SK-N-DZ (cell line): ENCODE measurements at places on chromosomes 1 and 21.
A peak's percentile ranks its signal among the peaks of the same experiment; 100 is the strongest.

GRCh38 chr1:110291241-110292030, 47.7 kb upstream of the RBM15 start:
- DNase-seq = no peak

DNA sequence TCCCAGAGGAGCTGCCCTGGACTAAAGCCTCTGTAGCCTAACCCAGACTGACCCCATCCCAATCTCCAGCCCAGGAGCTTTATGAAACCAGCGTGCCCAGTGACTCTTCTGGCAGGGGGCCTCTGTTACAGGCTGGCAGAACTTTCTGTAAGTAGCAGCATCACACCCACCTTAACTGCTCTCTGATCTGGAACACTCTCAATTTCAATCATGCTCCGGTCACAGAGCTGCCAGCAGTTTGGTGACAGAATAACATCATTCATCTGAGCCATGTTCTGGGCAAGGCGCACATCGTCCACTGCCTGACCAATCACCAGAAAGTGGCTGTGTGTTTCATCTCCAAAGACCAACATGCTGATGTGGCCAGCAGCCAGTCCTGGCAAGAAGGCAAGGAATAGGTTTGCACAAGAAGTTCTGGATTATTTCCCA, 14.7 kb downstream of the ADCY10 start:
- no peak for DNase-seq

- DNase-seq = no peak
These were observed 180.5 kb downstream of the TGFB2 start for GRCh38 chr1:218525451-218526197.

DNA sequence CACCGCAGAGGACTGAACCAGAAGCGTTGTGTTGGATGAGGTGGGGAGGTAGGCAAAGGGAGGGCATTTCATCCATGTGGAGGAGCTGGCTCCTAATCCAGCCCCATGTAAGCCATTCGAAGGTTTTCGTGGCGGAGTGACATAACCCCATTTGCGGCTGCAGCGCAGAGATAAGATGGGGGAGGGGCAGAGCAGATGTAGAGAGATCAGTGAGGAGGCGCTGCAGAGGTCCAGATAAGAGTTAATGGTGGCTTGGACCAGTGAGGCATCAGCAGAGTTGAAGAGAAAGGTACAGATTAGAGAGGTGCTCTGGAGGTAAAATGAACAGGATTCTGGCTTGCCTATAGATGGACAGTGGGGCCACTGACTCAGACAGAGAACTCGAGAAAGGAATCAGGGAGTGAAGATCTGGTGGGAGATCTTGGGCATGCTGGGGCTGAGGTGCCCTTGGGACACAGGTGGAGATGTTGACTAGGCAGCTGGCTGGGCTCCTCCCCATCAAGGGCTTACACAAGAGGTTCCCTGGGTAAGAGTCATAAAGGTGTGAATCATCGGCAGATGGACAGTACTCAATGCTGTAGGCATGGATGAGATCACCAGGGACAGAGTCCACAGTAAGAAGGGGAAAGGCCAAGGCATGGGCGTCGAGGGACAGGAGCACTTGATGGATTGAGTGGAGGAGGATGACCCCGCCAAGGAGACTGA, 7.8 kb upstream of the PTPRF start:
- peak; percentile 29 for DNase-seq

GRCh38 chr1:44424747-44425146, 19.7 kb downstream of the RNF220 start:
- no peak for DNase-seq

DNA sequence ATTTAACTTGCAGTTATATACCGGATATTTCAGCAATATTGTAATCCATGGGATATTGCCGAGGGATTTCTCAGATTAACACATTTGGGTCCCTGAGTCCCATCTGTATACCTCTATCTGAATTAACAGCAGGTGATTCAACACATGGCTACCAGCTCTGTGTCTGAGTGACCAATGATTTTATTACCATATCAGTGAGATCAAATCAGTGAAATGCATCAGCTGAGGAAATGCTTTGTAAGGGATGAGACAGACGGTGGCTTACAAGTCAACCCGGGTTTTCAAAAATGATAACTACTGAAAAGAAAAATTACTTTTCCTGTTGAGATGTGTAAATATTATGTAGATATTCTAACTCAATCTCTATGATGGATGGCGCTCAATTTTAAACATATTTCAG, 504.1 kb upstream of the PKN2 start:
- DNase-seq = peak; percentile 88

DNA sequence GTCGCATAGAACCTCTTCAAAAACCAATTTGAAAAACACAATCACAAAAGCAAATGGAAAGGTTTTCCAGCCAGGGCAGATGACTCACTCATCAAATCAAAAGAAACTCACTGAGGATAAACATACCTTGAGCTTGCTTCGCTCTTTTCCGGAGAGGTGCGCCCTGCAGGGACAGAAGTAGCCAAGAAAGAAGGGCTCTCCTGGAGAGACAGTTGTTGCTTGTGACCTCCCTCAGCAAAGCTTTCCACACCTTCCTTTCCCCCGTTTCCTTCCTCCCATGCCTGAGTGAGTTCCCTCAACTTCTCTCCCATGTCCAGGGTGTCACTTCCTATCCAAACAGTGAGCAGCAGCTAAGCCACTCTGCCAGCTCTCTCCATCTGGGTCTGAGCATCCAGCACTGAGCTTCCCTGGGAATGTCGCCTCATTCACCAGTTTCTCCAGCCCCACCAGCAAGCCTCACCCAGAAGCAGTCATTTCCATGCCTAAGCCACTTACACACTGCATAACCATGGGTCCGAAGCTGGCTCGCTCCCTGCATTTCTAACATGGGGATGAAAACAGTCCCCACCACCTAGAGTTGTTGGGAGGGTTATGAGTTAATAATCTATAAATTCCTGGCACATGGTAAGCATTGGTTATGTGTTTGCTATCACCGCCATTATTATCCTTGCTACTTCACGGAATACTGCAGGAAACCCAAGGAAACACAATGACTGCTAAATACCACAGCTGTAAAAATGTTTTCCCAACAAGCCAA, 75.0 kb downstream of the PTPN14 start:
- no peak for DNase-seq

- DNase-seq = peak; percentile 82
These were observed 136.4 kb downstream of the AKT3 start for GRCh38 chr1:243713470-243714186.
